Activated T-helper 1 cell treated with anti-CD3 and anti-CD28 coated beads, Interleukin-2, amount 50 U/mL, for 16 hours (primary cell): ENCODE measurements at places on chromosomes 16 and 17.
A peak's percentile ranks its signal among the peaks of the same experiment; 100 is the strongest.

- no peak for DNase-seq
These were observed at the start of gene LPCAT2 for GRCh38 chr16:55508941-55509931. TSS of gene LPCAT2 (plus strand) at chr16:55509072. CDS start at chr16:55509182, 110 bp downstream.

DNA sequence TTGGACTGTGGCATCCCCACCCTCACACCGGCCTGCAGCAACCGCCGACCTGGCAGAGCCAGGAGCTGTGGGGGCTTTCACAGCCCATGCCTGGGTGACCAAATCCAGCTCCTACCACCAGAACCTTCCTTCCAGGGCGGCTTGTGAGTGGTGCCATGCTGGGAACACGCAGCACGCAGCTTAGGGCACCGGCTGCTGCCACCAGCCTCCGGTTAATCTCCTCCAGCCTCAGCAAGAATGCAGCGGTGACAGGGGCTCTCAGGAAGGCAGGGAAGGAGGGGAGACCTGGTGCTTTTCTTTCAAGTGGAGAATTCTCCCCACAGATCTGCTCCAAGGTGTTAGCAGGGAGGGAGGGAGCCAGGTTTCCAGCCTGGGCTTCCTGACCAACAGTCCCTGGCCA is 32.3 kb upstream of the ANKRD40CL start:
- DNase-seq: no peak

- DNase-seq: no peak
These were observed 9.6 kb downstream of the G6PC3 start for GRCh38 chr17:44079877-44080821.

DNA sequence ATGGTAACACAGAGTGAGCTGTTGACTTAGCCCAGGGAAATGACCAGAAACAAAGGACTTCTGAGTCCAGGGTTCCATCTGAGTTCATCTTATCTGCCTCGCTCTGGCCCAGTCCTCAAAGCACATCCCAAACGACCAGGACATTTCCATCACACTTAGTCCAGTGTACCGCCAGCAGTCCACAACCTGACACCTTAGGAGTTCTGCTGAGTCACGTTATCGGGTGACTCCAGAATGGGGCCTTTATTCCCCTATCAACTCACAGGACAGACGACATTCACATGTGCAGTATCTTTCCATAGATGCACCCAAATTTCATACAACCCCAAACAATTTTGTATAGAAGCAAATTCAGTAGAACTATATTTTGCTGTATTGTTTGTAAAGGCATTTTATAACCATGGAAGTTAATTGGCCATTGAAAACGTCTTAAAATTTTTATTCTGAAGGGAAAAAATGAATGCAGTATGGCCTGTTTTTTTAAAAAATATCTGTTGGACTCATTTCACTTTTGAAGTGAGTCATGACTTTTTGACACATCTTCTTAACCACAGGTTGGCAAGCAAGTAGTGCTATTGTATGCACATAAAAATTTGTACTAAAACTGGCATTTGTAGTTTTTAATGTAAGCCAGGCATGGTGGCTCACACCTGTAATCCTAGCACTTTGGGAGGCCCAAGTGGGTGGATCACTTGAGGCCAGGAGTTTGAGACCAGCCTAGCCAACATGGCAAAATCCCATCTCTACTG is 46.3 kb downstream of the ZNF18 start:
- DNase-seq: no peak

GRCh38 chr16:80938004-80938878 is 68.4 kb downstream of the CMC2 start:
- DNase-seq: no peak

DNA sequence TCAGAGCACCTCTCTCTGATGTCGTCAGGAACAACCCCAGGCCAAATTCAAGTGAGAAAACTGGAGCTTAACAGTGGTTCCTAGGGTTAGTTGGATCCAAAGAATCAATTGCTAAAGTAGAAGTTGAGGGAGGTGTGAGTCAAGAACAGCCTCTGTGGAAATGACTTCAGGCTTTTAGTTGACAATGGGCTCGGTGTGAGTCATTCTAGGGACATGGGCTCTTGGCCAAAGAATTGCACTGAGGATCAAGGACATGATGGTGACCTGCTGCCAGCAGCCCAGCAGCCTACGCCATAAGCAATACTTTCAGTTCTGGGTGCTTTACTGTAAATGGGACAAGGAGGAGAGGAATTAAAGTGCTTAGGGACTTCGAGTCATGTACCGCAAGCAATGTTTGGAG is 32.1 kb upstream of the SMURF2 start:
- DNase-seq: no peak

GRCh38 chr16:31386157-31386984 is 6.8 kb upstream of the ITGAD start:
- no peak for DNase-seq

DNA sequence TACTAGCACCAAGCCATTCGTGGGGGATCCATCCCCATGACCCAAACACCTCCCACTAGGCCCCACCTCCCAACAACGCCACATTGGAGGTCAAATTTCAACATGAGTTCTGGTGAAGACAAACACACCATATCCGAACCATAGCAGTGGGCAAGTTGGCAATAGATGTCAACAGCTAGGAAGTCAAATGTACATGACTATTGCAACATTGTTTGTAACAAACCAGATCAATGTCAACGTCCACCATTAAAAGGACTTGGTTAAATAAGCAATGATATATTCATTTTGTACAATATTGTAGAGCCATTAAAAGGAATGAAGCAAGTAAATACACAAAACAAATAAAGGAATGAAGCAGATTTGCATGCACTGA is 26.5 kb upstream of the CIITA start:
- no peak for DNase-seq

DNA sequence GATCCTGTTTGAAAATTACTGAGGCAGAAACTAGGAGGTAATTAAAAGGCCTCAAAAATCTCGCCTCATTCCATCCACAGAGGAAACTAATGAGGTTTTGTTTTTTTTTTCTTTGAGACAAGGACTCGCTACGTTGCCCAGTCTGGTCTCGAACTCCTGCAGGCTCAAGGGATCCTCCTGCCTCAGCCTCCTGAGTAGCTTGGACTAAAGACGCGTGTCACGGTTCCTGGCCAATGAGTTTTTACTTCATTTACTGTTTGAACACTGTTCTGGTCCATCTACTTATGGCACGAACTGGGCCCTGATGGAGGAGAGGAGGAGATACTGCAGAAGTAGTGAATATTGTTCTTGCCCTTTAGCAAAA is 600 bp upstream of the BLTP2 start:
- no peak for DNase-seq

GRCh38 chr16:46577988-46578579 is 43.1 kb downstream of the SHCBP1 start:
- no peak for DNase-seq

GRCh38 chr17:22703204-22703603 is 1010.9 kb downstream of the KCNJ18 start:
- DNase-seq: no peak

DNA sequence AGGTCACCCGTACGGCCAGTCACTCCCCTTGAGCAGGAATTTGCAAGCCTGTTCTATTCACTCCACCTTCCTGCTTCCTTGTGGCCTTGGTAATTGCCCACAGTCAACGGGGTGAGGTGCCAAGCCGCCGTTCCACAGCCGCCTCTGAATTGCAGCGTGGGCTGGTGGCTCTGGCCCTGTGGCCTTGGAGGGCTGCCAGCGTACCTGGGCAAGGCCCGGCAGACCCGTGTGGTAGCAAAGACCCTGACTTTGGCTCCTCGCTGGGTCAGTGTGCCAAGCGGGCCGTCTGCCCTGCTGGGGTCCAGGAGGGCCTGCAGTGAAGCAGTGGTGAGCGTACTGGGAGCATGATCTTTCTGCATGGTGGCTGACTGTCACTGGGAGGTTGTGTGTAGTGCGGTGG is 3.6 kb downstream of the BANP start:
- DNase-seq: no peak

DNA sequence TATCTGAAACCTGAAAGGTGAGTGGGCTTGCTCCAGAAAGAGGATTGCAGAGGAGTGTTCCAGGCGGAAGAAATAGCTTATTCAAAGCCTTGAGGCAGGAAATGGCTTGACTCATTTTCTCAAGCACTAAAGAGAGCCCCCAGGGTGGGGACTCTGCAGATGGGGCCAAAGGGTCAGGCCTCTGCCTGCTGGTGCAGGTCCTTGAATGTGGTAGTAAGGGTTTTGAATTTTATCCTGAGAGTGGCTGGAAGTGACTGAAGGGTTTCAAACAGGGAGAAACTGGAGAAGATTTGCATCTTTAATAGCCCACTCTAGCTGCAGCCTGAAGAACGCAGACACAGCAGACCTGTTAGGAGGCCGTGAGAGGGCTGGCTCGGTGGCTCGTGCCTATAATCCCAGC is 144.4 kb downstream of the CCT6B start:
- DNase-seq: no peak

DNA sequence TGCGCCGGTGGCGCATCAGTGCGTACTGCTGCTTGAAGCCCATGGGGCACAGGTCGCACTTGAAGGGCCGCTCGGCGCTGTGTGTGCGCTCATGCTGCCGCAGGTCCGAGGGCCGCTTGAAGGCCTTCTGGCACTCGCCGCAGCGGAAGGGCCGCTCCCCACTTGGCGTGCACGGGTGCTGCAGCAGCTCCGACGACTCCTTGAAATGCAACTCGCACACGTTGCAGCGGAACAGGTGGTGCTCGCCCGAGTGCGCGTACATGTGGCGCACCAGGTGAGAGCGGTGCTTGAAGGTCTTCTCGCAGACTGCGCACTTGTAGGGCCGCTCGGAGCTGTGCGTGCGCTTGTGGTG is 3.3 kb downstream of the ZNF319 start:
- no peak for DNase-seq

- DNase-seq: no peak
These were observed 43.7 kb downstream of the GOSR1 start for GRCh38 chr17:30520882-30521281.

GRCh38 chr17:41107941-41108450 is 2.8 kb downstream of the KRTAP4-9 start:
- no peak for DNase-seq

DNA sequence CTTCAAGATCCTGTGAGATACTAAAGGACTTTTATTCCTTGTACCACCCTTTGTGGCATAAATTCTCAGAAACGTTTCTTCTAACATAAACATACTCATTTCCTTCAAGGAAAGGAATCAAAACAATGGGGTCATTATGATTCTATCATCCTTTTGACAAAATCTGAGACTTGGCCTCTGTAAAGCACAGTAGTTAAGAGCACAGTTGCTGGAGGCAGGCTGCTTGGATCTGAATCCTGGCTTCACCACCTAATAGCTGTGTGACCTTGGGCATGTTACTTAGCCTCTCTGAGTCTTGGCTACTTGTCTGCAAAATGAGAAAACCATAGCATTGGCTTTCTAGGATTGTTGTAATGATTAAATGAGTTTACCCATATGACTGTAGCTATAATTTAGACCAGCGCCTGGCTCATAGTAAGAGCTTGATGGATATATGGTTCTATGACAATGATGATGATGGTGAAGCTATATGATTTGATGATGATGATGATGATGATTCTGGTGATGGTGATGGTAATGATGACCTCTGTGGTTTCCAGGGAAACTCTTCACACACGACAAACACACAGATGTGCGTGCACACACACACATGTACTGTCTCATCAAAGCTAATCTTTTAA is 6.1 kb upstream of the KRT31 start:
- no peak for DNase-seq

GRCh38 chr17:1108765-1109605 is 70.8 kb downstream of the ABR start:
- peak; percentile 55 for DNase-seq

DNA sequence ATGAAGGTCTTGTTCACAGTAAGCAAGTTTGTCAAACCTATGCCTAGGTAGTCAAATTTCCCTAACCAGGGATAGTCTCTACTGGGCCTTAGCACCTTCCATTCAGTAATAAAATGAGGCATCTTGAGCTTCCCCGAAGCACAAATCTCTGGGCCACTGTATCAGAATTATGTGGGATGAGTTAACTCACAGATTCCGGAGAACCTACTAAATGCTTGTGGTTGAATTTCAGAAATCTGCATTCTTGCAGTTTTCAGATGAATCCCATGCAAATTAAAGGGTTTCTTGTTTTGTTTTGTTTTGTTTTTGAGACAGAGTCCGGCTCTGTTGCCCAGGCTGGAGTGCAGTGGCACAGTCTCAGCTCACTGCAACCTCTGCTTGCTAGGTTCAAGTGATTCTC is 478.8 kb upstream of the HSBP1 start:
- no peak for DNase-seq

- no peak for DNase-seq
These were observed 76.7 kb downstream of the HLF start for GRCh38 chr17:55341432-55341831.

GRCh38 chr17:73480740-73481139 is 163.5 kb downstream of the SDK2 start:
- no peak for DNase-seq

DNA sequence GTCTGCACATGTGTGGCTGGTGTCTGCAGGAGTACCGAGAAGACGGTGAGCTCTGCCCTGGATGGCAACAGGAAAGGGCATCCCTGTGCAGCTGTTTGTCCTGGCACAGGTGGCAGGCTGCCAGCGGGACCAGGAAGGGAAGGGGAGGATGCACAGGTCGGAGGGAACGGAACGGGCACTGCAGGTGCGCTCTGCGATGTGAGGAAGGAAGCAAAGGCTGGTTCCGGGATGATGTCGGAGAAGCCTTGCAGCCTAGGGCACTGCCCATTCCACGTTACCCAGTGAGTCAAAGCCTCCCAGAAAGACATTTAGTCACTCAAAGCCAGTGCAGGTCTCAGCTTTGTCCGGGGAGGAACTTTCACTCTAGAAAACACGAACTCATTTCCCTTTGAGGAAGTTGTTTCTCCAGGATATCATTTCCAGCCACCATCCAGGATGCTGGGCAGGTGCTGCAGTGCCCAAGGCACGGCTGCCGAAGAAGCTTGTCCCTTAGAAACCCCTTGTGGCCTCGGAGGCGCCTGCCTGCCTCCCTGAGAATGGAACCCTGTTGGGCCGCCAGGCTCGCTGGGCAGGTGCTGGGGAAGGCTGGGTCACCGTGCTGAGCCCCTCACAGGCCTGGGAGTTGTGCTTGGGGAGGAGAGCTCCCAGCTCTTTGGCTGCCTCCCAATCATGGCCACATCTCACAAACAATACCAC is 4.5 kb upstream of the TMEM235 start:
- DNase-seq: no peak

DNA sequence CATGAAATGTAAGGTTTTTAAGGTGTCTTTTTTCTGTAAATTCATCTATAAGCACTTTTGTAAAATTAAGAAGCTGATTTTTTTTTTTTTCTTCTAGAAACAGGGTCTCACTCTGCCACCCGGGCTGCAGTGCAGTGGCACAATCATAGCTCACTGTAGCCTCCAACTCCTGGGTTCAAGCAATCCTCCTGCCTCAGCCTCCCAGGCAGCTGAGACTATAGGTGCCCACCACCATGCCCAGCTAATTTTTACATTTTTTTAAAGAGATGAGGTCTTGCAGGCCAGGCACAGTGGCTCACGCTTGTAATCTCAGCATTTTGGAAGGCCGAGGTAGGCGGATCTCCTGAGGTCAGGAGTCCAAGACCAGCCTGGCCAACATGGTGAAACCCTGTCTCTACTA is 4.5 kb upstream of the CYB5B start:
- no peak for DNase-seq

GRCh38 chr17:34400301-34400931 is 37.4 kb upstream of the CCL1 start:
- no peak for DNase-seq

GRCh38 chr17:7413346-7413985 is 5.8 kb downstream of the NLGN2 start:
- DNase-seq: no peak

GRCh38 chr17:28533091-28533807 is 19.2 kb downstream of the UNC119 start:
- no peak for DNase-seq

GRCh38 chr17:1123393-1123831 is 56.4 kb downstream of the ABR start:
- DNase-seq: no peak
